ENCODE measurements at places on chromosomes 16 and 17.

- no peak for DNase-seq
Observed at GRCh38 chr17:50914505-50915063, 48.4 kb upstream of the TOB1 start.

DNA sequence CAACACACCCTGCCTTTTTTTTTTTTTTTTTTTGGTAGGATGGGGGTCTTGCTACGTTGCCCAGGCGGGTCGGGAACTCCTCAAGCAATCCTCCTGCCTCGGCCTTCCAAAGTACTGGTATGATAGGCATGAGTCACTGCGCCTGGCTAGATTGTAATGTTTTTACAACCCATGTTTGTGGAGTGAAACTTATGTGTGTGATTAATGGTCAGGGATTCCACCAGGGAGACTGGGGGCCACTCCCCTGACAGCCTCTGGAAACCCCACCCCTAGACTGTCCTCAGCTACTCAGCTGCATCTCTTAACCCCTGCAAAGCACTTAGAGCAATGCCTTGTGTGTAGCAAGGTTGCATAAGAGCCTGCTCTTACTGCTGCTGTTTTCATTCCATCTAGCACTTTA, 220.5 kb downstream of the PARN start:
- peak; percentile 37 for DNase-seq

DNA sequence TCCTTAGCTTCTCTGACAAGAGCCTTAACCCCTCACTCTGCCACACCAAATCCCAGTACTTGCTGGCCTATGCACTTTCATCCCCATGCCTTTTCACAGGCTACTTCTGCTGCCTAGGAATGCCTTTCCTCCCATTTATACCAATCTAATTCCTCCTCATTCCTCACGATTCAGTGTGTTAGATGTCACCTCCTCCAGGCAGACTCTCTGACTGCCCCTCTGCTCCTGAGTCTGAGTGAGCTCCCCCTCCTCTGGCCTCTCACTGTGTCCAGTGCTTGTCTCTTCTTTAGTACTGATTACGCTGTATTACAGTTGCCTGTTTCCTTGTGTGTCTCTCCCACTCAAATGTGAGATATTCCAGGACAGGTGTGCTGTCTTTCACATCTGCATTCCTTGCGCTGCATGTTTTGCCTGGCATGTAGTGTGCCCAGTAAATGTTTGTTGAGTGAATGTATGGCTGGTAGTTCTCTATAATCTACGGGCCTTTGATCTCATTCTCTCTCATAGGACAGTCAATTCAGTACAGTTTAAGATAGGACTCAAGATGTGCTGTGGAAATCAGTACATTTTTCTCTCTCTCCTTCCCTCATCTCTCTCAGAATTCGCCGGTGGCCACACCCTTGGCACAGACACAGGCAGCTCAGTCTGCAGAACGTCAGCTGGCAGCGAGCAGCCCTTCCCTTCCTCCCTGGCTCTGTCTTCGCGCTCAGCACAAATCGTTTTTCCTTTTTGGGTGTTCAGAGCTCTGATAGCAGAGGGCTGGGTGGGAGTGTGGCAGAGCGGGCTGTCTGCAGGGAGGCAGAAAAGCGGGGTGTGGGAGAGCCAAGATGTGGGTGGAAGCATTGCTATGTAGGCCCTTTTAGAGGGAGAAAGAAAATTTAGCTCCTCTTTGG, 18.5 kb downstream of the ARL4D start:
- peak; percentile 64 for DNase-seq

DNA sequence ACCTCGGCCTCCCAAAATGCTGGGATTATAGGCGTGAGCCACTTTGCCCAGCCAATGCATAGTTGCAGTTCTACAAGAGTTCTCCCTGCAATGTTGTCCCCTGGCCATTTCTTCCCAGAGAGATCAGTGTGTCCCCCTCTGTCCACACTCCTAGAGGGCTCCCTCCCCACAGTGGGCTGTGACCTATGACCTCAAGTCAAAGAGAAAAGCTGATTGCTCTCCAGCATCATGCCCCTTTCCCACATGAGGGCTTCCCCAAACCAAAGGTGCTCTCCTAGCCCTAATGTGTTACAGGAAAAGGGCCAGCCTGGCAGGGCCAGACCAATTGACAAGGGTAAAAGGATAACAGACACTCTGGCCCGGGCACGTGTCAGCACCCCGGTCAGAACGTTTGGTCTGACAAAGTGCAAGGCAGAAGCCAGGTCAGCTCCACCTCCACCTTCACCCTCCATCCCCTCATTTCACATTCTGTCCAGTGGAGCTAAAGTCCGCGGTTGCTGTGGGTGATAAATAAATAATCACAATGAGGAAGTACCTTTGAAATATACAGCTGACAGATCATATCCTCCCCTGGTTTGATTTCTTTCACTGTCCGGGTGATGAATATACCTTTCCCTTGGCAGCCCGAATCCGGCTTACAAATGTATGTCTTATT, 17.8 kb downstream of the TTLL6 start:
- DNase-seq = no peak

DNA sequence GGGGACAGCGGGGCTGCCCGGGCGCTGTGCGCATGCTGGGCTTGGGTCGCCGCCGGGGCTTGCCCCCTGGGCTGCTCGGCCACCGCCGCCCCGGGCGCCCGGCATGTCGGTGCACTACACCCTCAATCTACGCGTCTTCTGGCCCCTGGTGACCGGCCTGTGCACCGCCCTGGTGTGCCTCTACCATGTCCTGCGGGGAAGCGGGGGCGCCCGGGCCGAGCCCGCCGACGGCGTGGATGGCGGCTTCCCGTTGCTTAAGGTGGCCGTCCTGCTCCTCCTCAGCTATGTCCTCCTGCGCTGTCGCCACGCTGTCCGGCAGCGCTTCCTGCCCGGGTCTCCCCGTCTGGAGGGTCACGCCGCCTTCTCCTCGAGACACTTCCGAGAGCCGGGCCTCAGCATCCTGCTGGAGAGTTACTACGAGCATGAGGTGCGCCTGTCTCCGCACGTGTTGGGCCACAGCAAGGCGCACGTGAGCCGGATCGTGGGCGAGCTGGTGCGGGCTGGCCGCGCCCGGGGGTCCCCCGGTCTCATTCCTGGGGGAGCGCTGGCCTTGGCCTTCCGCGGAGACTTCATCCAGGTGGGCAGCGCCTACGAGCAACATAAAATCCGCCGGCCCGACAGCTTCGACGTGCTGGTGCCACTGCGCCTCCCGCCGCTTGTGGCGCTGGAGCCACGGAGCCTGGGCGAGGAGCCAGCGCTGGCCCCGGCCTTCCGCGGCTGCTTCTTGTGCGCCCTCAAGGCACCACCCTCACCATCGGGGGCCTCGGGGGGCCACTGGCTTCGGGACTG, 789 bp downstream of the ITPRIPL2 start:
- DNase-seq = peak; percentile 61

DNA sequence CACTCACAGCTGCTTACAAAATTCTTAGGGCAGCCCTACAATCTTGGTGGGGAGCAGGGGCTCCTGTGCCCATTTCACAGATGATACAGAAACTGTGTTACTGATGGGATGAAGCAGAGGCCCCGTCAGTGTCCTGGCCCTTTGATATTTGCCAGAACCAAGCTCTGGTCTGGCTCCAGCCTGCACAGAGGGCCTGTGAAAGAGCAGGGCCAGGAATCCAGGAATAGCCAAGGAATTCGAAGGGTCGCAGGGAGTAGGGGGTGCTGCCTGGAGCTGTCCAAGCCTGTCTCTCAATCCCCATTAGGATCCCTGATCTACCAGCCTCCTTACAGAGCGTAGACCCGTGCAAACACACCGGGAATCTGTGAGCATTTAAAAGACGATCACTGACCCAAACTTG, 86.3 kb upstream of the RCVRN start:
- DNase-seq = no peak

DNA sequence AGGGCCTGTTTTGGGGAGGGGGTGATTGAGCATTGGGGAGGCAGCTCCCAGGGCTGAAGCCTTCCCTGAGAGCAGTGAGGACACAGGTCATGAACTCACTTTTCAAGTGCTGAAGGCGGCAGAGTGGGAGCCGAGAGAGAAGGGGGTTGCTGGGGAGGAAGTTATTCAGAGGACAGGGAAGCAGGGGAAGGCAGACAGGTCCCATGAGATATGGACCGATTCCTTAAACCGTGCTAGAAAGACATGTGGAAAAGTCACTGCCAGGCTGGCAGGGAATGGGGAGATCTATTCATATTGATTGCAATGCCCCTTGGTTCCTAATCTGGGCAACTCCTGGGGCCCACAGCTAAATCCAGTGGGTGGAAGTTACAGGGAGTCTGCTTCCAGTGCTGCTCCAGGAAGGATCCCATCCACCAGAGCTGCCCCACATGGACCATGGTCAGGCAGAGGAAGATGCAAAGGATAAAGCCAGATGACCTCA, 1.1 kb downstream of the CCL4 start:
- no peak for DNase-seq

DNA sequence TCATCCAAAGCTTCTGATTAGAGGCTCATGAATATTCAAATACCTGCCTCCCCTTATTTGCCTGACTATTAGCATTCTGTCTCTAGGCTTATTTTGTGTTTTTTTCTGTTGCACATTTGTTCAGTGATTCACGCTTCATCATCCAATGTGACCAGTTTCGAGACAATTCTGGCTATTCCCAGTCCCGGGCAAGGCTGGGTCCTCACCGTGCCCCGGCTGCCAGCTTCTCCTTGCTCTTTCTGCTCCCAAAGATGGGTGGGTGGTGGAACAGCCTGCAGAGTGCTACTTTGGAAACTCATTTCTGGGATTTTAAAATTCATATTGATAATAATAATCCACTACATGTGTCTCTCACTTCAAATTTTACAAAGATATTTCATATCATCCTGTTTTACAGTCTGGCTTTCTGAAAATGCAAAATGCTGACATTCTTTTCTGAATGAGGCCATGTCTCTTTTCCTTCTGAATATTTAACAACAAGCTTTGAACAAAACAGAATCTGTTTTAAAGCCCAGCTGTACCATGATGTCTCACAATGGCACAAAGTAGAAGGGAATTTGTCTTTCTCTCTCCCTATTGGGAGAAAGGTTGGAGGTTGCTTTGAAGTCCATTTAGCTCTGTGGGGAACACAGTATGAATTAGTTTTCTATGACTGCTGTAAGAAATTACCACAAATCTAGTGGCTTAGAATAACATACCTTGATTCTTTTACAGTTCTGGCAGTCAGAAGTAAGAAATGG, 116.9 kb upstream of the CDH13 start:
- DNase-seq = no peak

- no peak for DNase-seq
Observed at GRCh38 chr16:79836144-79836543, 235.6 kb upstream of the MAF start.

- DNase-seq = no peak
Observed at GRCh38 chr16:54821731-54822130, 108.9 kb upstream of the IRX5 start.

DNA sequence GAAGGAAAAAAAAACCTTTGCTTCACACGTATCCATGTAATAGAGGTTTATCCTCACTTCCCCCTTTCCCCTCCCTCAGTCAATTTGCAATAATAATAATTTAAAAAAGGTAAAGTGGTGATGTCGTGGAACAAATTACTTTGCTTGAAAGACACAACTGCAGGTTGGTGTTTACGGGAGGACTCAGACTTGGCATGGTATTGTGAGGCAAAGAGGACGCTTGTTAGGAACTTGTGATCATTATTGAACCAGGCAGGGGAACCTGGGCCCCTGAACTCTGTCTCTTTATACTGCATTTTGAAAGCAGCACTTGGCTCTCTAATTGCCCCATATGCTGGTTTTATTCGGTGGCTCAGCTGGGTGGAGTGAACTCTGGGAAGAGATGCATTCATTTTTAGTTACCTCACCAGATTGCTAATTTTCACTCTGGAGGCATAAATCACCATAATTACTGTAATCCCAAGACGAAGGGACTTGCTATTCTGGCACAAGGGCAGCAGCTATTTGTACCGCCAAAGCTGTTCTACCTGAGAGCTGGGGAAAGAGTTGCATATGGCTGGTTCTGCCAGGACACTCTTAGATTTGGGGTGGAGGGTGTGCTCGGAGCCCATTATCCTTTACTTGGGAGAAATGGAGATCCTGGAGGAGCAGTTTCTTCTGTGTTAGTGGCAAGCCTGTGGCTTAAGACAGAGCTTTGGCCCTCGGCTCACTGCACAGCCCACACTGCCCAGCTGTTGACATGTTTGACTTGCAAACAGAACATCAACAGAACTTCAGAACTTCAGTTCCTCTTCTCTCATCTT, 5.7 kb upstream of the DHX8 start:
- DNase-seq = no peak

- peak; percentile 71 for DNase-seq
Observed at GRCh38 chr16:85556456-85557082, 56.6 kb upstream of the GSE1 start.

GRCh38 chr17:76326306-76326705, 18.2 kb upstream of the QRICH2 start:
- DNase-seq = no peak

DNA sequence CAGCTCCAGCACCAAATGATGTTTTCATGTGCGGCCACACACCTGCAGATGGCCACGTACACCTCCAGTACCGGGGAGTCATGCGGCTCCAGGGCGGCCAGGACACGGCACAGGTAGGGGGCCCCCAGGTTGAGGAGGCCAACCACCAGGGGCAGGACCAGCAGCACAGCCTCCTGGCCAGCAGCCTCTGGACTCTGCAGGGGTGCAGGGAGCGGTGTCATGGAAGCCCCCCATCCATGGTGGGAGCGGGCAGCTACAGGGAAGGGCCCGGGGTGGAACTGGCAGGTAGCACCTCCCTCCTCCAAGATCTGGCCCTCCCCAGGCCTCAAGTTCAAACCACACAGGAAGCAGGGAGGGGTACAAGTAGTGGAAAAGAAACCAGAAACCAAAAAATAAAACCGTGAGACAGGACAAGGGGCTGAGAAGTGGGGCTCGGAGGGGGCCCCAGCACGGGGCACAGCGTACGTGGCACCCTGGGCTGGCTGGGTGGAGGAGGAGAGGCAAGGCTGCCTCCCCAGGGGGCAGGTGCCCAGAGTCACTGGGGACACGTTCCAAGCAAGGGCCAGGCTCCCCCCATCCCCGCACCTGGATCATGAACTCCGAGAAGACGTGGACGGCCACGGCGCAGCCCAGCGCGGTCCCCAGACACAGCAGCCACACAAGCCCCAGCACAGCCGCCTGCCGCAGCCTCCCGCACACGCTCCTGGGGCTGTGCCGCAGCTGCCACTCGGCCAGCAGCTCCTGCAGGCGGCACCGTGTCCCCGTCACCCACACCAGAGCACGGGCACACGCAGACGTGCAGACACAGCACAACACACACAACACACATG, 7.4 kb downstream of the TMC6 start:
- no peak for DNase-seq

GRCh38 chr16:1887711-1888354, 15.9 kb upstream of the MEIOB start:
- no peak for DNase-seq

- DNase-seq = no peak
Observed at GRCh38 chr16:75326333-75326732, 74.9 kb upstream of the BCAR1 start.

DNA sequence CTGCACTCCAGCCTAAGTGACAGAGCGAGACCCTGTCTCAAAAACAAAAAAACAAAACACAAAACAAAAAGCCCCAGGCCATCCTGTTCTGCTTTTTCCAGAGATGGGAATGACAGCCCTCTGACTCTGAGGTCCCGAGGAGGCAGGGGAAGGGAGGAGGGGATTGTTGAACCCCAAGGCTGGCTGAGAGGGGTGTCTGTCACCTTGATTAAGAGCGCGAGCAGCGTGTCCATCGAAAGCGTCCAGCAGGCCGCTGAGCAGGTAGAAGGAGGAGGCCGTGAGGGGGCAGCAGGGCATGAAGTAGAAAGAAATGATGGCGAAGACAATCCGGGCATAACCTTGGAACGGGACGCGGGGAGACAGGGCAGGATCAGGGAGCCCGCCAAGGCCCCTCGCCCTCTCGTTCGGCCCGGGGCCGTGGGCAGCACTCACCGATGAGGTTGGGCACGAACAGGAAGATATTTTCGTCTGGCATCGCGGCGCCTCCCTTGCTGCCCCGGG, 593 bp downstream of the CDIPT start:
- peak; percentile 13 for DNase-seq

Data from RWPE1 (cell line).